CD4-positive, alpha-beta T cell treated with Interleukin-10 for 1 hour (primary cell): ENCODE measurements at places on chromosomes 6 and 20.

DNA sequence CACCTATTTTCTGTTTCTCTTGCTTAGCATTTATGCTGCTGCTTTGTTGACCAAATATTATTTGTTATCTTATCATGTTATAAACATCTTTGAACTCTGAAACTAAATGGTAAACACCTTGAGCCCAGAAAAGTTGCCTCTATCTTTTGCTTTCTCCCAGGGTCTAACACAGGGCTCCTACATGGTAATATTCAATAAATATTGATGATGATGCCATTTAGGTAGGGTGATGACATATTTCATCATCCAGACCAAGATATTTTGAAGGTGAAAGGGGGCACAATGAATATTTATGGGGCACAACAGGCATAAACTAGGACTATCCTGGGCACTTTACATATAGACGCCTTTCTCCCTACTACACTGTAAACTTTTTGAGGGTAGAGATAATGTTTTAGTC lies 11.6 kb upstream of the ENPP4 start:
- no peak for DNase-seq

GRCh38 chr20:8425802-8426201 lies 293.7 kb downstream of the PLCB1 start:
- no peak for DNase-seq

- DNase-seq: no peak
Measured at GRCh38 chr6:142167486-142167885, 20.4 kb downstream of the VTA1 start.

DNA sequence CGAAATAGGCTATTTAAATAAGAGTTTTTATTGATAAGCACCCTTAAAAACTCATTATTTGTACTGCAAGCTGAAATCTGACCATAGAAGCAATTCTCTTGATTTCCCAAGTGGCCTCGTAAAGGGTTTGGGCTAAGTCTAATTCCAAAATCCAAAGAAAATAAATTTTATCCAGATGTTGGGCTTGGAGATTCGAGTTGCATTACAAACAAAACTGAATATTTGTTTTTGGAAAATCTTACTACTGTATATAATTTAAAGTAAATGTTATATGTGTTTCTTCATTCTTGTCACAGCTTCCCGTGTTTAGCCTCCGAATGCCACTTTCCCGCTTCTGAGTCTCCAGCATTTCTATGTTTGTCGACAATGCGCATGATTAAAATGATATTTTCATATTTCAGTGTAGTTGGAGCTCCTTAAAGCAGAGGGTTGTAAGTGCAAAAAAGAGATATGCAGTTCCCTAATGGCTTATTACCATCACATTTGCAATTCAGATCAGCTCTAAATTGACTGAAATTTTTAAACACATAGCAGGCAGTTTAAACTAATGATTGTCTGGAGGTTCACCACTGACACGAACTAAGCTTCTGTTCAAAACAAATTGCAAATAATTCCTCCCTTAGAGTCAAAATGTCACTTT lies 47.0 kb downstream of the PRL start:
- no peak for DNase-seq

GRCh38 chr6:160733050-160733646 lies 31.1 kb downstream of the PLG start:
- peak; percentile 42 for DNase-seq

DNA sequence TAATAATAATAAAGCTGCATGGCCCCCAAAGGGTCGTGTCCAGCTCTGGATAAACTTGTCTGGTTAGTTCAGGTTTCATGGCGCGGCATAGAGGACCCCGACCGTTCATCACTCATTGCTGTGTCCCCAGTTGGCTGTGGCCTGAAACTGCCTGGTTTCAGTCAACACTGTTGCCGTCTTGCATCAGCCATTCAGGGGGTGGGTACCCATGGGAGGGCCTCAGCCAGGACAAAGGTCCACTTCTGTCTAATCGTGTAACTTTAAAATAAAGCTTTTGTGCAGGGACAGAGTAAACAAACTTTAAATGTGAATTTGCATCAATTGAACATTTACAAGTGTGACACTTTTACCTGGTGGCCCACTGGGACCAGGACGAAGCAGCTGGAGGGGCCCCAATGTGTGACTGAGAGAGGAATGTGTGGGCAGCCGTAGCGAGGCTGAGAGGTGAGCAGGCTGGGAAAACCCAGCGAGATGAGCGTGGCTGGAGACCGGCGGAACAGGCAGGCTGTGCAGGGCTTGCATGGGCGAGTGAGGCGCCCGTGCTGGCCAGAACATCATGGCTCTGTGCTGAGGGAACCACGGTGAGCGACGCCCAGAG lies 22.3 kb upstream of the UNC93A start:
- no peak for DNase-seq

DNA sequence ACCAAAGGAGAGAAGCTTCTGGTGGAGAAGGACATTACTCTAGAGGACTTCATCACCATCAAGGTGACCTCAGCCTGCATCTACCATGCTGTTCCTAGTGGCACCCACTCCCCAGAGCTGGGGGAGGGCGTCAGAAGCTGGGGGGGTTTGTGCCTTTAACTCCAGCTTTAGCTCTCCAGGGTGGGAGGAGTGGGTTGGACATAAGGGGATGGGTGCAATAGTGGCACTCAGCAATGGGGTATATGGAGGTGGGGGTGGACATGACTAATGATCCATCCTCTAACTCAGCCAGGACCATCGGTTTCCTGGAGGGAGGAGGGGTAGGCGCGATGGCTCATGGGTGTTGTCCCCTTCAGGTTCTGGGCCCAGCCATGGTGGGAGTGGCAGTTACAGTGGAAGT lies 40.1 kb downstream of the SNRPB start:
- no peak for DNase-seq

DNA sequence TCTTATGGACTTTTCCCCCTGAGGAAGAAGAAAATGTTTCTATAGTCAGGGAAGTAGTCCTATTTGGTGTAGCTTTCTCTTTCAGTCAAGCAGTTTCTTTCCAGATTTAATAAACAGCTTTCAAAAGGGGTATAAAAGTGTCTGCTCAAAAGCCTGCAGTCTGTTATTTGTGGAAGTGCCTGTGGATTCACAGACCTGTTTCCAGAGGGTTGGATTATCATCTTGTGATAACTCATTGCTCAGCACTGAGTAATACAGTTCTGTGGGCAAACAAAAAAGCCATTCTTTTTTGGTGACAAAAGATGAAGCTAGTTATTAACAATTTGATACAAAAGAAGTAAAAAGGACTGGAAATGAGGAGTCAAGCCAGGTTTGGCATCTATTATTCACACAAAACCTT lies 358.2 kb upstream of the ID4 start:
- DNase-seq: no peak

- no peak for DNase-seq
Measured at GRCh38 chr6:31920811-31921210, 6.7 kb upstream of the C2 start.

DNA sequence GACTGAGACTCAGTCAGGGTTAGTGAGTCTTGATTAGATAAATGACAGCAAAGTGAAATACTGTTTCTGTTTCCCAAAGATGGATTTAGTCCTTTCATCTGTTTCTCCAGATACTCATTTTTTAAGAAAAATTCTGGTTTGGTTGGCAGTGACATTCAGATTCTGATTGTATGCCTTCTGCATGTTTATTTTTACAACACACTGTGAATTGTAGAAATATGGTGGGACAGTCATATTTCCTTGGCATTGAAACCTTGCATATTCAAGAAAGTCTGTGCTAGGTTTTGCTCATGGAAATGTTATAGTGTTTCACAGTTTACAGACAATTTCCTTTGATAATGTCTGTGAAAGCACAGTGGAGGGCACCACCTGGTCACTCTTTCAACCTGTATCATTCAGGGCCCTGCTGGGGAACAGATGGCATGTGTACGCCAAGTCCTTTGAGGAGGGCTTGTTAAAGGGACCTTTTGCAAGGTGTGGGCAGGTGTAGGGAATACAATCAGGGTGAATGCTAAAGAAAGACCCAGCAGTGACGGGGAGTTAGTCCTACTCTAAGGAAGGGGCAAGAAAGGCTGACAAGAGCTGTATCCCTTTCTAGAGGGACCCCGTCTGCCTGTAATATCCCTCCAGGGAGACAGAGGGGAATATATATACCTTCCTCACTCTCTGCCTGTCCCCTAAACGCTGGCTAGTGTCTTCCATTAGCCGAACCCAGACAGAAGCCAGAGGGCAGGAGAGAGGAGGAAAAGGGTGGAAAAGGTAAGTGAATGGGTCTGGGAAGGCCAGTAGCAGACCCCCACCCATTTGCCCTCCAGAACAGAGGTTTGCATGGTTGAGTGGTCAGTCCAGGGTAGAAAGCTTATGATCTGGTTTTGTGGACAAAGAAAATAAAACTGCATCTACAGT lies 10.2 kb downstream of the PLCB4 start:
- no peak for DNase-seq

GRCh38 chr6:138291849-138292181 lies 73.5 kb upstream of the PBOV1 start:
- DNase-seq: no peak

DNA sequence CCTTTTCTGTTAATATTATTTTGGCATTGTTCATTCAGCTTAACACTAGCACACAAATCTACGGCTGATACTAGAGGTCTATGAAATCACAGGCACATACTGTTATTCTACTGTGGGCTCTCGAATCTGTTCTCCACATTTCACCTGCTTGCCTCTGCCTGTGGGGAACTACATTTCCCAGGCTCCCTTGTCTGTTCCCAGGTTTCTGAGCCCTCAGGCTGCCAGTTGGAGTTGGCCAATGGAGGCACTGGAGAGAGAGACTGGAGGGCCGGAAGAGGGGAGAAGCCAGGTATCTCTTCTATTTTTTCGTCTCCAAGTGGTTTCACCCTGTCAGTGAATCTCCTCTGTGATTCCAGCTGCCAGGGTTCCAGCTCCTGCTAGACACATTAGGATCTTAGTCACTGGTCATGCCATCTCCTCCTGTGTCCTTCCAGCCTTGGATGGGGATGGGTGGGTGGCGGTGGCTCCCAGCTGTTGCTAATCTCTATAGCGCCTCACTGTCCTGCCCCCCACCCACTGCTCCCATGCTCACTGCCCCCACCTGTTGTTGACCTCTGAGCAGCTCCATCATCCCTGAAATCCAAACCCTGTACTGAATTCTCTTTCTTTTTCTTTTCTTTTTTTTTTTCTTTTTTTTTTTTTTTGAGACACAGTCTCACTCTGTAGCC lies 188.2 kb downstream of the LRFN2 start:
- DNase-seq: no peak
